ENCODE measurements at places on chromosomes 7 and 10. TPM values are rescaled to one million over a fixed set of nuclear protein-coding genes. Genes with fewer than 3 reads are reported as not detected.

Gene GNAT3
- not detected for total RNA-seq

GRCh38 chr10:68047122-68047521 is 28.0 kb downstream of the HERC4 start:
- DNase-seq = no peak

GRCh38 chr10:50506861-50507573 is 116.7 kb downstream of the SGMS1 start:
- no peak for DNase-seq

- no peak for DNase-seq
Measured at GRCh38 chr7:69653806-69654205, 55.5 kb downstream of the AUTS2 start.

- DNase-seq = no peak
Measured at GRCh38 chr7:459584-460373, 59.9 kb downstream of the PDGFA start.
